ENCODE measurements at places on chromosomes 1 and 21. TPM values are rescaled to one million over a fixed set of nuclear protein-coding genes. Genes with fewer than 3 reads are reported as not detected.

GRCh38 chr1:221823561-221823960 lies 81.7 kb upstream of the DUSP10 start:
- DNase-seq: no peak

DNA sequence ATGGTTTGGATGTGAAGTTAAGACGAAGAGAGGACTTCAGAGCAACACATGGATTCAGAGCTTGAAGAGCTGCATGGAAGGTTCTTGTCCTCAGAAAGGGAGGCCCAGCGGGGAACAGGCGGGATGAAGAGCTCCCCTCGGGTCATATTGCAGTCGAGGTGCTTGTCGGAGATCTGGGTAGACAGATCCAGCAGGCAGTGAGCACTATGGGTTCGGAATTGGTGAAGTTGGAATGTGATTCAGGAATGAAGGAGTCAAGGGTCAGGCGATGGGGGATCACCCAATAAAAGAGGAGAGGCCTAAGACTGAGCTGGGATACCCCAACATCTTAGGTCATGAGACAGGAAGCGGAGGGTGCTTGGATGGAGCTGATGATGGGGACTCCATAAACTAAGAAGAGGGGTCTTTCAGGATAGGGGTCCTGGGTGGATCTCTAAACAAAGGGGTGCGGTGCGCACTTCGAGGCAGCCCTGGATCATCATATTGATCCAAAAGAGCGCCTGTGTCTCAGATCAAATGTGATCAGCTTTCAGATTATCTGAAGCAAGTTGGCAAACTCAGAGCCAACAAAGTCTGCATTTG lies 176.3 kb upstream of the VAMP3 start:
- DNase-seq: no peak

DNA sequence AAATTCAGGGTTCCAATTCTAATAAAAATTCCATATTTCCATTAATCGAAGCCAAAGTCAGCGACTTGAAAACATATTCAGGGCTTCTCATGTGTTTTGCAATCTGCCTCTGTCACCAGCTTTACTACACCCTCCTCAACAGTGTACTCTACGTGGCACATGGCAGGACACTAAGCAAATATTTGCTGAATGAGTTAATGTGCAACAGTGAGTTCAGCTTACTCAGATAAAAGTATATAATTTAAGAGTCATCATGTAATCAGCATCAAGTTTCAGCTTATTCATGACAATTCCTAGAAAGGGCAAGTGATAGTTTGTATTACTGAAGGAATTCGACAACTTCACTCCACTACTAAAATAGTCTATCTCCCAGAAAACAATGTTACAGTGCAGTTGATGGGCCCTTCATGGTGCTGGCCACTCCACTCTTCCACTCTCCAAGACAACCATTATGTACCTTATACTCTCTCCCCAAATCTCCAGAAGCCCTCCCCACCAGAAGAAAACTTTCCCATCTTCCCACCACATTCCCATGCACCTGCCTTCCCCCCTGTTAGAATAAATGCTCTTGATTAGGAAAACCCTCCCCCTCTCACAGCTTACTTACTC lies 97.3 kb downstream of the TTLL7 start:
- no peak for DNase-seq

DNA sequence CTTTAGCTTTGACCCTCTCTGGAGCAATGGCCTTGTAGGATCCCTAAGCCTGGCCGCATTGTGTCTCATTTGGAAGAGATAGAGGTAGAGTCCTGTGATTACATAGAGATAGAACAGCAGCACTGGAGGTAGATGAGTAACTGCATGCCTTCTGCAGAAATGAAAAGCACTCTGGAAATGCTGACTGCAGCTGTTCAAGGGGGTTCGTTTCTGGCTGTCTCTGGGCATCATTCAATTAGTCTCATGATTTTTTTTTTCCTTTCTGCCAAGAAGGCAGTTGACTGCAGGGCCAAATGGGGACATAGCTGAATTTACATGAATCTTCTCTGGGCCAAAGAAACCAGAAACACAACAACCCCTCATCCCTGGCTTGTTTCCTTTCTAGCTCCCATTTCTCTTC lies 28.1 kb upstream of the SNX27 start:
- no peak for DNase-seq

Gene OR4F29
- total RNA-seq: 0.31 TPM

- DNase-seq: no peak
These were observed 72.5 kb upstream of the SMYD2 start for GRCh38 chr1:214208460-214208859.

DNA sequence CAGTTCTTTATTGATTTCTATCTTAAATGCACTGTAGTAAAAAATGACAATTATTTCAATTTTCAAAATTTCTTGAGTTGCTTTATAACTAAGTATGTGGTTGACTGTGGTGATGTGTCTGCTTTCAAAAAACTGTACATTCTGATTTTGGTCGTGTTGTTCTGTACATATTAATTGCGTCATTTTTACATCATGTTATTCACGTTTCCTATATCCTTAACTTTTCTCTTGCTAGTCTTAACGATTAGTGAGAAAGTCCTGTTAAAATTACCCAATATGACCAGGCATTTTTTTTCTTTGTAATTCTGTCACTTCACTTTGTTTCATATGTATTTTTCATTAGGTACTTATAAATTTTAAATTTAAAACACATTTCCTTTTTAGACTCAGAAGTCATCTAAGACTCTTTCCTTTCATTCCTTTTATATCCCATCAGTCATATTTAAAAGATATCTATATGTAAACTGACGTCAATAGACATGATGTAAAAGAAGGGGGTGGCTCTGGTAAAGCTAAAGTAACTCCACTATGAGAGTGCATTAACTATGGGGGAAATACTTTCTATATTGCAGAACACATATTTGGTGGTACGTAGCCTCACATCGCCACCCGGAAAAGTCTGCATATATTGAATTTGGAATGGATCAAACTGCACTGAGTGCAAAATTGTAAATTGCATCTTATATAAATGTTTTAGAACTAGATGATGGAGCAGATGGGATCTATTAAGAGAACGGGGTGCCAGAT lies 1.1 kb upstream of the COA6 start:
- no peak for DNase-seq

GRCh38 chr1:55559161-55559611 lies 344.0 kb upstream of the USP24 start:
- peak; percentile 83 for DNase-seq

DNA sequence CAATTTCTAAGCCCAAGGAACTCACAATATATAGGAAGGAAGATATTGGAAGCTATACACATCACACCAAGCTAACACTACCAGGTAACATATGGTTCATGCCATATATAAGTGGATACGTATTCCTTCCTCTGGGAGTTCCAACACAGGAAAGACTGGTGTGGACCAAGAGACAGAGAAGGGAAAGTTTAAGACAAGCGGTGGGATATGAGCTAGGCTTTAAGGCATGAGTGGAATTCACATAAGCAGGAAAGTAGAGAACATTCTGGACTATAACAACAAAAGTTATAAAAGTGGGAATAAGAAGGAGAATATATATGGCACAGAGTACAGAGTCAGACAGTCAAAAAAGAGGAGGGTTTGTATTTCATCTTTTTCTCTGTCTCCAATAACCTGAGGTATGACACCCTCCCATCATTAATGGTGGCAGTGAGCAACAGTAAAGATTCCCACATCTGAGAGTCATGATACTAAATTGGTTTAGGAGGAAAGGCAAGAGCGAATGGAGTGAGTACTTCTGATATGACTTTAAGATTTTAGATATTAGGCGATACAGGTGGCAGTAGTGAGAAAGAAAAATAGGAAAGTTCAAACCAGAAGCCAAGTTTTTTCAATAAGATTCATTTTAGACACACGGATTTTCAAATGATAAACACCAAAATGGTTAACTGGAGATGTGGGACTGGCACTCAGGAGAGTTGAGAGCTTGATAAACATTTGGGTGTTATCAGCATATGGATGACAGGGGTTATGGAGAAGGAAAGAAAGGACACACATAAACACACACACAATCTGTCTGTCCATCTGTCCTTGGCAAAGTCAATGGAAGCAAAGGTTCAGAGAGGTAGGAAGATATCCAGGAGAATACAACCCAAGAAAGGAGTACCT lies 87.4 kb upstream of the TTC39A start:
- no peak for DNase-seq

GRCh38 chr1:11648039-11648438 lies 6.2 kb downstream of the FBXO2 start:
- DNase-seq: peak; percentile 59

Data from G401 (cell line).